ENCODE measurements at places on chromosomes 3 and 15.
A peak's percentile ranks its signal among the peaks of the same experiment; 100 is the strongest.

- no peak for DNase-seq
Measured at GRCh38 chr3:33171580-33171979, 47.0 kb downstream of the SUSD5 start.

GRCh38 chr3:31035681-31036080 is 141.2 kb upstream of the GADL1 start:
- DNase-seq, result no peak

- DNase-seq, result no peak
Measured at GRCh38 chr3:31962801-31963205, 18.3 kb downstream of the OSBPL10 start.

GRCh38 chr15:29747837-29748417 is 74.3 kb downstream of the TJP1 start:
- no peak for DNase-seq

DNA sequence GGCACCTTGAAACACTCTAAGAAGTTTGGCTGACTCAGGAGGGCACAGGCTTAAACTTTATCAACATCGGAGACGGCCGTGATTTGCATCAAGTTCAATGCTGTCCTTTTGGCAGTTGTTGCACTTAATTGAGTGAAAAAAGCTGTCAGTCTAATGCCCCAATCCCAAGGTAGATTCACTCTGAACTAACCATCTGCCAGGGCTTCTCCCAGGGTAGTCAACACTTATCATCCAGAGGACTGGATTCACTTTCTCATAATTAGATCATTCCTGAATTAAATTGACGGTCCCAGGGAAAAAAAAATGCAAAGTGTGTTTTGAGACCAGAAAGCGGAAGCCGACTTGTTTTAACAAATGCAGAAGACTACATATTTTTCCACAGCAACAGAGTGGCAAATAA is 28.5 kb downstream of the RORA start:
- DNase-seq, result no peak

GRCh38 chr15:70127288-70127746 is 29.6 kb upstream of the TLE3 start:
- DNase-seq, result peak; percentile 52

DNA sequence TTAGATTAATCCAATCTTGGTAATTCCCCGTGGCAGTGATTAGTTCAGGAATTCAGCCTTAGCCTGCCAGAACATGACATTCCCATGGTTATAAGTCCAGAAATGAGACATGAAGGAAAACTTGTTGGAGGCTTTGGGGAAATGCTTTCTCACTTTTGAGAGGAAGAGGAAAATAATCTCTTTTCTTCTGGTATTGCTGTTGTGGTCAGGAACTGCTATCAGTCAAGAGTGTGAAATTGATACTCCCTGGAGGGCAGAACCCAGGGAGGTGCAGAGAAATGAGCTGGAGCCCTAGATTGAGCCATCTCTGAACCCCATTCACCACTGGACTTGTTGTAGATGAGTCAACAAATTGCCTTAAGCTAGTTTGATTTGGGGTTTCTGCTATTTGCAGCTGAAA is 38.6 kb upstream of the APH1B start:
- peak; percentile 77 for DNase-seq

- DNase-seq, result no peak
Measured at GRCh38 chr3:192655040-192655439, 72.3 kb downstream of the FGF12 start.

DNA sequence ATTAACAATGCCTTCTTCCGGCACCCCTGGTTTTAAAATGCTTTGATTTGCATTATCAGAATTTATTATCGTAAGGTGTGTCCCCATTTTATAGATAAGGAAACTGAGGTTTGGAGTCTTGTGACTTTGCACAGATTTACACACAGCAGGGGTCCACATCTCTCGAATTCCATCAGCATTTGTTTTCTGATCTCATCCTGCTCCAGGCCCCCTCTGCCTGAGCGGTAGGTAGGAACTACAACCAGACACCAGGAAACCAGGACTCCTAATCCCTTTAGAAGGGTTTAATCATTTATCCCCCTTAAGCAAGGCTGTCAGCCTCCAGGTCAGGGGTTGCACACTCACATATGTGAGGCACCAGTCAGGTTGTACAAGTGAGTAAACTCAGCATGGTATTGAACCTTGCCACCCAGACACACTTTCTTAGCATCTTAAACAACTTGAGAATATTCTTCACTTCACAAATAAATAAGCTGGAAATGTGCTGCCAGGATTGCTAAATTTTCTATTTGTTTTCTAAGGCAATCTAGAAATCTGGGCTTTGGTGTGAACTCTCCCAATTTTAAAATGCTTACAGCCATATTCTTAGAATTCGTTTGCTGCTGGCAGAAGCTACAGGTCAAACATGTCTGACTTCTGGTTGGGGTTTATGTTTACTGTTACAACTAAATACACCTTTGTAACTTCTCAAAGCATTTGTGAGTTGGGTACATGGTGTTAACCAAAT is 31.7 kb upstream of the CMTM7 start:
- DNase-seq, result no peak

DNA sequence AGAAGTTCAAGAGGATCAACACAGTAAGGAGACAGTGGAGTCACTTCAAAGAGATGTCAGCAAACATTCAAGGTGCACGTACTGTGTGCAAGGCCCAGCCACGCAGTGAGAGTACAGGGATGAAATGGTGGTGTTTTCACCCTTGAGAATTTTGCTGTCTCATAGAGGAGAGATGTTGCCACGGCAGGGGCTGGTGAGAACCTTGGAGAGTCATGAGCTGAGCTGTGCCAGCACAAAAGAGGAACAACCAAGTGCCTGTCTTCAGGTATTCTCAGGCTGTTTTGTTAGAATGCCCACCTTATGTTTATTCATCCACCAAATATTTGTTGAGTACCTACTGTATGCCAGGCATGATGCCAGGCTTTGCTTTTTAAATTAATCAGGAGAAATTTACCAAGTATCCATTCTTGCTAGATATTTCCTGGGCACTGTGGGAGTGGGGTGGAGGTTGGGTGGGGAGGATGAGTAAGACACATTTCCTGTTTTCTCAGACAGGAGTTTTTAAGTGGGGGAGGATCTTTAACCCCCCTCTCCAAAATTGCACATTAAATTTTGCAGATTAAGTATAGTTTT is 72.6 kb downstream of the SLC6A11 start:
- no peak for DNase-seq

GRCh38 chr15:73019154-73019553 is 33.1 kb upstream of the NEO1 start:
- DNase-seq, result no peak

DNA sequence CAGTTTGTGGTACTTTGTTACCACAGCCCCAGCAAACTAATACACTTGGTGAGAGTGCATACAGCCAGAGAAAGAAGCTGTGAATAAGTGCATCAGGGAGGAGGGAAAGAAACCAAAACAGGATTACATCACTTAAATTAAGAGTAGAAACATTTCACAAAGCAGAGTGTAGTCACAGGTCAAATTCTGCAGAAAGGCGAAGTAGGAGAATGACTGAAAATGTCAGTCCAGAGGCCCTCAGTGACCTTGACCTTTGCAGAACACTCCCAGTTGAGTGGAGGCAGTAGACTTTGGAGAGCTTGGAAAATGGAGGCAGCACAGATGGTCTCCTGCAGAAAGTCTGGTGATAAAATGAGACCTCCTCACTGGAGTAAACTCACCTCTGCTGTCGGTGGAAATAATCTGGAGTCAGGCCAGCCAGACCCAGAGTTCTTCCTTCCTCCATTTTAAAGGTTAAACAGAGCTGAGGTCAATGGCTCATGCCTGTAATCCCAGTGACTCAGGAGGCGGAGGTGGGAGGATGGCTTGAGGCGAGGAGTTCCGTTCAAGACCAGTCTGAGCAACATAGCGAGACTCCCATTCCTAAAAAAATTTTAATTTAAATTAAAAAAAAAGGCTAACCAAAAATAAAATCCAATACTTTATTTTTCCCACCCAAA is 5.0 kb downstream of the CD86 start:
- no peak for DNase-seq

GRCh38 chr3:14861031-14861430 is 42.3 kb downstream of the FGD5 start:
- DNase-seq, result no peak

GRCh38 chr3:40951636-40952035 is 247.7 kb upstream of the CTNNB1 start:
- DNase-seq, result no peak

DNA sequence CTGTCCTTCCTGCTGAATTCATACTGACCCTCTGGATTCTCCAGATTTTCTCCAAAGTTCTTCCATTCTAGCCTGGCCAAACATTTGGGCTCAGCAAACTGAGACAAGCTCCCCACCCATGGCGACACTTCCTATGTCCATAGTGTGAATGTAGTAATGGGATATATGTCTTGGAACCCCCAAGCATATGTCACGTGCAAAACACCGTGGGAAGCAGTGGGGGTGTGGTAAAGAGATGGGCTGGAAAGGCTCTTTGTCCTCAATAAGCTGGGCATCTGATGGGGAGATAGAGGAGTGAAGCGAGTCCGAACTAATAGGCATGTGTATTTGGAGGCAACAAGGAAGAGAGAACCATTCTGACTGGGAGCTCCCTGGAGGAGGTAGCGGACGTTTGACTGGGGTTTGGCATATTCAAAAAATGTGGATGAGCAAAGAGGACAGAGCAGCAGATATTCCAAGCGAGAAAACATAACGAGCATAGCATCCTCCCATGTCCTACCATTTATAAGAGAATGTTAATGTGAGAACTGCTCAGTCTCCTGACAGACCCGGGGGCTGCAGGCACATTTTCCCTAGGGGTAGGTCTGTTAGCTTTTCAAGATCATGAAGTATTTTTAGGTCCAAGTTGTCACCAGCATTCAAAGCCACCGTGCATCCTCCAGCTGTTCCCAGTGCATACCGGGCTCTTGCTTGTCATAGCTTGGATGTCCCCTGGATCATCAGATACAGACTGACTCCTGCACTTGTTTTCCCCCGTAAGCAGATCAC is 25.6 kb downstream of the TPM1 start:
- no peak for DNase-seq

- DNase-seq, result no peak
Measured at GRCh38 chr15:70584838-70585706, 178.3 kb downstream of the UACA start.

DNA sequence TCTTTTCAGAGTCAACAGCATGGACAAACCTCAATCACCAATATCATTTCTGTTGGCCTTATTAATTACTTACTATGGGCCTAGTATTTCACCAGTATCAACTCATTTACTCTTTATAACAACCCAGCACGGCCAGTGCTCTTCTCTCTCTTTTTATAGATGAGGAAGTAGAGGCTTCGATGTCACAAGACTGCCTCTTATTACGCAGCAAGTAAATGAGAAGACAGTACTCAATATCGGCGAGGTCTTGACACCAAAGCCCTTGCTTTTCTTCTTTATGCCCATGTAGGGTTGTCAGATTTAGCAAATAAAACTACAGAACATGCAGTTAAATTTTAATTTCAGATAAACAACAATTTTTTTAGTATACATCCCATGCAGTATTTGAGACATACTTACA is 99.0 kb upstream of the KCNMB2 start:
- DNase-seq, result no peak

DNA sequence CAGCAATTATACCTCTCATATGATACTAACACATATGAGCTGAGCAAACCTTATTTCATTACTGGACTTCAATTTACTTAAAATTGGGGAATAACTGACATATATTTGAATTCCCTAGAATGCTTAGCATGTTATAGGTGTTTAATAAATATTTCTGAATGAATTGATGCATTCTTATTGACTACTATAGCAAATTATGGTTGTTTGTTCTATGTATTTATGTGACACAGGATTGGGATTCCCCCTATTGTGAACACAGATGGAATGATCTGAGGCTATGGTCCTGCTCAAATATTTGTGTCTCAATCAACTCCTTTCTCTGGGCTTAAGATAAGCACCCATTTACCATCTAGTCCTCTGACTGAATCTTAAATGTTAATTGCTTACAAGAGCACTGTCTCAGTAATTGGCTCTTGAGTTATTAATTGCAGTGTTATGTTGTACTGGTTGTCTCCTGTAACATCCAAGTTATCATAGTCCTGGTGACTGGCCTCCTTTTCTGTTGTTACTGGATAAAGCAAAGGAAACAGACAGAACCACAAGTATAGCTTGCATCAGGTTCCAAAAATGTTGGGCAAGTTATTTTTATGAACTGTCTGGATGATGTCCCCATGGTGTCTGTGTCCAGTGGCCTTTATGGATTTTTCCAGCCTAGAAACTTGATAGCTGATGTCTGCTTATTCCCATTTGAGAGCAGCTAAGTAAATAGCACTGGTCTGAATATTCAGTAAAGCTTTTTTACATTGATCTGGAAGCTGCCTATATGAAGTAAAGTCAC is 2.3 kb upstream of the UACA start:
- DNase-seq, result no peak

GRCh38 chr15:72983801-72984545 is 68.3 kb upstream of the NEO1 start:
- DNase-seq, result no peak

DNA sequence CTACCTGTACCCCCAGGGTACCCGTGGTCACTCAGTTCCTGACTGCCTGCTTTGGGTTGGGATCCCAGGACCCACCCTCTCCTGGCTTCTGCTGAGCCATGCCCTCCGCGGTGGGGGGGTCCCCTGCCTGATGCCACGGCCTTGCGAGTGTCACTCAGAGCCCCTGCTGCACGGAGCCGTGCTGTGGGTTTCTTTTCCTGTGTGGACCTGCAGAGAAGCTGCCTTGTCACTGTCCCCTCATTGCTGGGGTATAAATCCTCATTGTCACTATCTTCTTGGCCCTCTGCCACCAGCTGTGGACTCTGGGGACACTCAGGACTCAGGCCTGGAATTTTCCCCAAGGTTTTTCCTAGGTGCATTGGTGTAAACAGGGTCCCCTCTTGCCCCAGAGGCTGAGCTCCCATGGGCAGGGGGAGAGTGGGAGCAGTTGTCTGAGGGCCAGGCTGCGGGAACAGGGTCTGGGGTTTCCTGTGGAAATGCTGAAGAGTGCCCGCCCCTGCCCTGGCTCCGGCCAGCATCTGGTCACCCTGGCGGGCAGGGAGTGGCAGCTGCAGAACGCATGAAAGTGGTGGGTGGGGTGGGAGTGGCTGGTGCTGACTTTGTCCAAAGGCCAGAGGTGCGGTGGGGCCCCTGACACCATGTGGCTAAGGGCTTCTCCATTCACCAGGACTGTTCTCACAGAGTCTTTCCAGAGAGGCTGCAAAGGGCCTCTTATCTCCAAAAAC is 191.7 kb downstream of the GOLGA6L6 start:
- DNase-seq, result peak; percentile 80

- no peak for DNase-seq
Measured at GRCh38 chr15:38085114-38085513, 150.7 kb downstream of the TMCO5A start.

DNA sequence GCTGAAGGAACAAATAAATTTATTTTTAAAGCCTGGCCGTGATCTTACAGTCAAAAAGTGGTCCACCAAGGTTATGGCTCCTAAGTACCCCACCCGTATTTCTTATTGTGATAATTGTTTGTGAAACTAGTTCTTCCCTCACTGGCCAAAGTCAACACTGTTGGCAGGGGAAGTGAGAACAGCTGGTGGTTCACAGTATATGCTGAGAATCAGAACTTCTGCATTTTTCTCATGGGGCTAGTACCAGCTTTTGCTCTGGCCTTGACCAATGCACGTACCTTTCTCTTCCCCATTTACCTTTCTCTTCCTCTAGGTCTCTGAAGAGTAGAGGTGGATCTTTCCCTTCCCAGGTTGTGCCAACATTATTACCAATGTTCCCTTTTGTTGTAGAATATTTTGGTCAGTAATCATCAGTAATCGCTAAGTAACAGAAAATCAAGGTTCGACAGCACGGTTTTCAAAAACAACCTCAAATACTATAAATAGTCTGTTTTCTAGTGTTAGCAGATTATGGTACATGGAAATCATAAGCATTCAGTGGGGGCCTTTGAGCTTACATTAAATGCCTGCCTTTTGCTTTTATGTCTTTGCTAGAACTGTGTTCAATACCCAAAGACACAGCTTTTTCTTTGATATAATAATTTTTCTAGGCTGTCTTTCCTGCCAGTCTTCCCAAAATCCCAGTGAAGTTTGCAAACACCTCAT is 268.0 kb downstream of the LPP start:
- no peak for DNase-seq
